Left renal cortex interstitium (tissue), 4 donors: ENCODE measurements at places on chromosomes 4 and X.

- no peak for DNase-seq
Measured at GRCh38 chrX:48493890-48494364, 14.9 kb upstream of the PORCN start.

GRCh38 chr4:88033309-88033708 is 25.9 kb downstream of the PKD2 start:
- DNase-seq: no peak

- DNase-seq: no peak
Measured at GRCh38 chr4:95141361-95141760, 383.6 kb downstream of the BMPR1B start.

- DNase-seq: no peak
Measured at GRCh38 chrX:134551376-134552048, 91.5 kb downstream of the HPRT1 start.

- no peak for DNase-seq
Measured at GRCh38 chrX:24760363-24761000, 66.8 kb downstream of the POLA1 start.

DNA sequence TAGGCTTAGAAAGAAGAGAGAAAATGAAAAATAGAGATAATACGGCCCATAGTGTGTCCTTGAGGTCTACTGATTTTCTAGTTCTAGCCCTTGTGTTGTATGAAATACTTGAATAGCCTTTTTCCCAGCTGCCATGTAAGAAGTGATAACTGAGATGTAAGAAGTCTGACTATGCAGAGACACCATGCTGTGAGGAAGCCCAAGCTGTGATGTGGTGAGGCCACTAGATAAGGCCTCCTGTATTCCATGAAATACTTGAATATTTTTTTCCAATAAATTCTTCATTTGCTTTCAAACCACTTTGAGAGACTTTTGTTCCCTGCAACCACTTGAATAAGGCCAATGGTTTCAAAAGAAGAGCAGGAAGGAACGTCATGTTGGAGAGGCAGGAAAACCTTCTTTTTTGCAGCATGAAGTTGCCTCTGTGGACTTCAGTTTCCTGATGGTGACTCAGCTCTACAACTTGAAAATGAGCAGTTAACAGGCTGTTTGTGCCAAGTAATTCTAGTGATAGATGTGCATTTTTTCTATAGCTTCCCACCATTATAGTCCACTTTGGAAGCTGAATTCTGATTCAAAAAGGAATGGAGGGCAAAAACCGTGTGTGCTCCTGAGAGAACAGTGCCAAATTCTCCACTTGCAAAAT is 25.5 kb upstream of the FAM9C start:
- no peak for DNase-seq

DNA sequence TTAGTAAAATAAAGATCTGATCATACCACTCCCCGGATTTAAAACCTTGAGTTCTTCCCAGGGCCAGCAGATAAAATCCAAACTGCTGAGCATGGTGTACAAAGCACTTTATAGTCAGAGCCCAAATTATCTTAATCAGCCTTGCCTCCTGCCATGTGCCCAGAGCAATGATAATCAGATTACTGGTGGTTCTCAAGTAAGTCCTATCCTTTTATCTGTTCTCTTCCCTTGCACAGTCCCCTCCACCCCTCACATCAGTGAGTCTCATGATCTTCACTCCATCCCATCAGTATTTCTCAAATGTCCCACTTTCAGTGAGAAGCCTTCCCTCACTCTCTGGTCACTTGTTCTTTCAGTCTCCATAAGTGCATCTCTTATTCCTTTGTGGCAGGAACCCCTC is 22.7 kb downstream of the INTS6L start:
- no peak for DNase-seq

DNA sequence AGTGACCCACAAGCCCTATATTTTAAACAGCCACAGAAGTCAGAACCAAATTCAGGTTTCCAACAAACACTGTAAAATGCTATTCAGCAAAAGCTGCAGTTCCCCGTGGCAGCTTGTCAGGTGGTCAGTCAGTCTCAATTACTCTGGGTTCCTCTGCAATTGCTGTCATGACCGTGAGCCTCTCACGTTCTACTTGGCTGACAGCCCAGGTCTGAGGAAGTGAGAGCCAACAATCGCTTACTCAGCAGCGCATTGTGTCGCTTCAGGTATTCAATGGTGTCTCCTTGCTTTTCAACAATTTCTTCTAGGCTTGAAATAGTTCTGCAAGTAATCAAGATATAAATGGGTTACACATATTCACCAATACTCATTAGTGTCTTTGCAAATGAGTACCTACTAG is 25.8 kb downstream of the TRIM75 start:
- no peak for DNase-seq
